ENCODE measurements at places on chromosomes 3 and 15.

GRCh38 chr3:174072675-174073074 lies 675.1 kb downstream of the NLGN1 start:
- no peak for DNase-seq

DNA sequence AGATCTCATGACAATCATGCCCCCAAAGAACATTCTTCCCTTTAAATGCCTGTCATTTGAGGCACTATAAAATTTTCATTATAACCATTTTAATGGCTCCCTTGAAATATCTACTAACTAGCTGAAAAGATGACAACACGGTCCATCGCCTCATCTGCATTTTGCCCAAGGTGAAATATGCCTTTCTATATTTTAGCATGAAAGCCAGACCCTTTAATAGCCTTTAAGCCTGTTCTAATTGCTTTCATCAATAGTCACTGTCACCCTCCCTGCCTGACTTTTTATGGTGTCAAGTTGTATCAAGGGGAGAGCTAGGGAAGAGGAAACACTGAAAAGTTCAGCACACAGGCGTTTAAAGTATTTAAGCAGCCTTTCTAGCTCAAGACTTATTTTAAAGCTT lies 144.1 kb upstream of the PRICKLE2 start:
- DNase-seq: no peak

DNA sequence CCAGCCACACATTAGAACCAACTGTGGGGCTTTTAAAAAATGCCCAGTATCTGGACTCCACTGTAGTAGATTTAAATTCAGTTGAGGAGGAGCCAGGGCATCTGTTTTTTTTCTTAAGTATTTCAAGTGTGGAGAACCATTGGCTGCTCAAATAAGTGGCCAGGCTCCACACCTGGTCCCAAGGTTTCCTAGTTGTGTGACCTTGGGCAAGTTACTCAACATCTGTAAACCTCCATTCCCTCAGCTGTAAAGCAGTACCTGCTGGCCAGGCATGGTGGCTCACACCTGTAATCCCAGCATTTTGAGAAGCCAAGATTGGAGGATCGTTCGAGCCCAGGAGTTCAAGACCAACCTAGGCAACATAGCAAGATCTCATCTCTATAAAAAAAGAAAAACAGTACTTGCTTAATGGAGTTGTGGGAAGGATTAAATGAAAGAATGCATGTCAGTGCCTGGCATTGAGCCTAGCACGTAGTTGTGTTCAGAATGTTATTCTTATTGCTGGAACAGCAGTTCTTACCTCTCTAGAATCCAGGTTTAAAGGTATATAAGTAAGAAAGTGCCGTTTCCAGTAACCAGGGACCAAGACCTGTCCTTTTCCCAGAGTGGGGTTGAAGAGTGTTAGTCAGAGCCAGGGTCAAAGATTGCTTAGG lies 2.0 kb downstream of the PPP1R14D start:
- no peak for DNase-seq

GRCh38 chr3:187519428-187519890 lies 150.7 kb downstream of the SST start:
- no peak for DNase-seq

- DNase-seq: no peak
Measured at GRCh38 chr3:55147856-55148720, 220.2 kb upstream of the LRTM1 start.

DNA sequence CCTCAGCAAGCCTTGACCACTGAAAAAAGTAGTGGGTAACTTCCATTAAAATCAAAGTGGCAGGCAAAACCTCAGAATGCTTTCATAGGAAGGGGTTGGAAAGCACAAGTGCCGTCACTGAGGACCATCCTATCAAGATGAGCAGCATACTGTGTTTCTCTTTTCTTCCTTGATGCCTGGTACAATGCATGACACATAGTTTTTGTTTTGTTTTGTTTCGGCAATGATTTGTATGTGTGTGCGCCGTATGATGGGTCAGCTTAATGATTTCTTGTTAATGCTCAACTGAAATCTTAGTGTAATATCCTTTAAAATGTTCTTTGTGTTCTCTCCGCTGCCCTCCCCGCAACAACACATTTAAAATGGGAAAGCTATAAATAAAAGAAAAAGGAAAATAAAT lies 476.4 kb upstream of the KCNMB2 start:
- no peak for DNase-seq

GRCh38 chr3:78697426-78697825 lies 1070.4 kb downstream of the ROBO1 start:
- no peak for DNase-seq

DNA sequence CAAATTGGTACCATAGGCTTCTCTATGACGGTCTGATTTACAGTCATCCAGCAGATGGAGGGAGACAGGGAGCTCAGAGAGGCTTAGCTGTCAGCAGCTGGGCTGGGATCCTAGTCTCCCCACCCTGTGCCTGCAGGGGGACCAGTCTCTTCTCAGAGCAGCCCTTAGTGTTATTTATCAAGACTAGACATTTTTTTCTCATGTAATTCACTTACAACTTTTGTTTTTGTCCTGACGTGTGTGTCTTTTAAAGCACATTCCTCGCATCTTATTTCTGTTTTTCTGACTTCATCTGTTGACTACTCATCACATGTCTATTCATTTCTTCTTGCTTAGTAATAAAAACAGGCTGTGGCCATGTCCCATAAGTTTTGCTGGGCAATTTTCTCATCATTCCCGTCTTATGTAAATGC lies 116.1 kb downstream of the KLF13 start:
- no peak for DNase-seq

DNA sequence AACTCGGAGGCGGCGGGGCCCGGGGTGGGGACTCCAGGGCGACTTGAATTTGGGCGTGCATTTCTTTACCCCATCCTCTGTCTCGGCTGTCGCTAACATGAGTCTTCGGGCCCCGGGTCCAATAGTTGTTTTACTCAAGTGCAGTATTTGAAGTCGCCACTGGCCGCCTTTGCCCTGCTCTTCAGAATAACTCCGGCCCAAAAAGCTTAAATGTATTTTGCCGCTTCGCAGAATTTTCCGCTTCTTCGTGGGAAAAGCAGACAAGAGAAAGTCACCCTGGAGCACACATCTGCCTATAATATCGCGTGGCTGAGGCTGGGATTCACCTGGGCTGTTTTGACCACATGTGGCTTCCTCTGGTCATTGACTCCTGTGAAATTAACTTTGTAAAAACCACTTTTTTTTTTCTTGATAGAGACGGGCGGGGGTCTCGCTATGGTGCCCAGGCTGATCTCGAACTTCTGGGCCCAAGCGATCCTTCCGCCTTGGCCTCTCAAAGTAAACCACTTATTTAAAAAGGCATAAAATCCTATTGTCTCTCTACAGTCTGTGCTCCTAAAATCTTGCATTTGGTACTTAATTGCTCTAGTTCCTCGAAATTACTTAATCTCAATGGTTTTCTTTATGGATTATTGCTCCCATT lies 676 bp downstream of the CNOT10 start:
- no peak for DNase-seq

- no peak for DNase-seq
Measured at GRCh38 chr3:169678122-169678521, 14.6 kb upstream of the MECOM start.

DNA sequence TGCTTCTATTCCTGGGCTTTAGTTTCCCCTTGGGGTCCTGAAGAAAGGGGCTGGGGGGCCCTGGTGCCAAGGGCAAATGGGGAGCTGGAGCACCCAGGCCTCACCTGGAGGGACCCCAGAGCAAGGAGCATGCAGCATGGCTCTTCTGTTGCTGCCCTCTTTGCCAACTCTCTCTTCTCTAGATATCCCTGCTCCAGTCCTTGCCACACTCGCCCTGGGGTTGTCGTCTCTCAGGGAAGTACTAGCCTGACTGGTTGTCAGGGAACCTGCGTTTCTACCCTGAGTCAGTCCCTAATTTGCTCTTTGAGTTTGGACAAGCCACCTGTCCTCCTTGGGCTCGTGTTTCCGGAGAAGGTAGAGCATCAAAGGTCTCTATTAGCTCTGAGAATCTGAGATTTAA lies 63.7 kb upstream of the UBE2Q2 start:
- DNase-seq: no peak

DNA sequence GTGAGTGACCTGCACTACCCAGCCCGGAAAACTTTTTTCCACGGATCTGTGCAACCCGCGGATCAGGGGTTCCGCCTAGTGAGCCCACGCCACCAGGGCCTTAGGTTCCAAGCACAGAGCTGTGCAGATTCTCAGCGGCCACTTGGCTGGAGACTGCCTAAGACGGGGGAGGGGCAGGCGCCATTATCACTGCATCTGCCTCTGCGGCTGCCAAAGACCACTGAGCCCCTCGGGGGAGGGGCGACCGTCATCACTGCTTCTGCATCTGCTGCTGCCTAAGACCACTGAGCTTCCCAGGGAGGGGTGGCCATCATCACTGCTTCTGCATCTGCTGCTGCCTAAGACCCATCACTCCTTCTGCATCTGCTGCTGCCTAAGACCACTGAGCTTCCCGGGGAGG lies 460.2 kb downstream of the OCA2 start:
- DNase-seq: no peak

DNA sequence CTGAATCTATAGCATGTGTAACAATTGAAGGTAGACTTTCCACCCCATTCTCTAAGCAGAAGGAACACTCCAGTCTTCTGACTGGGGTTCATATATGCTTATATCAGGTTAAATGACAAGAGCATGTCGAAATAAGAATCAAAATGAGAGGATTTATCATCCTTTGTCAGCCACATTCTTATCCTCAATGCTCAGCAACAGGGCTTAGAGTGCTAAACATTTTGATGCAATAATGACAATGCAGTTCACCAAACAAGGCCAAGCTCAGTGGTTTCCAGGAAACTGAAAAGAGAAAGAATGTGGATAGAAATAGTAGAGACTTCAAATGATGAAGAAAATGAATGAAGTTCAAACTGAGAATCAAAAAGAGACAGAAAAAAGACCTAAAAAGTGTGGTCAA lies 78.0 kb downstream of the FSIP1 start:
- DNase-seq: no peak

DNA sequence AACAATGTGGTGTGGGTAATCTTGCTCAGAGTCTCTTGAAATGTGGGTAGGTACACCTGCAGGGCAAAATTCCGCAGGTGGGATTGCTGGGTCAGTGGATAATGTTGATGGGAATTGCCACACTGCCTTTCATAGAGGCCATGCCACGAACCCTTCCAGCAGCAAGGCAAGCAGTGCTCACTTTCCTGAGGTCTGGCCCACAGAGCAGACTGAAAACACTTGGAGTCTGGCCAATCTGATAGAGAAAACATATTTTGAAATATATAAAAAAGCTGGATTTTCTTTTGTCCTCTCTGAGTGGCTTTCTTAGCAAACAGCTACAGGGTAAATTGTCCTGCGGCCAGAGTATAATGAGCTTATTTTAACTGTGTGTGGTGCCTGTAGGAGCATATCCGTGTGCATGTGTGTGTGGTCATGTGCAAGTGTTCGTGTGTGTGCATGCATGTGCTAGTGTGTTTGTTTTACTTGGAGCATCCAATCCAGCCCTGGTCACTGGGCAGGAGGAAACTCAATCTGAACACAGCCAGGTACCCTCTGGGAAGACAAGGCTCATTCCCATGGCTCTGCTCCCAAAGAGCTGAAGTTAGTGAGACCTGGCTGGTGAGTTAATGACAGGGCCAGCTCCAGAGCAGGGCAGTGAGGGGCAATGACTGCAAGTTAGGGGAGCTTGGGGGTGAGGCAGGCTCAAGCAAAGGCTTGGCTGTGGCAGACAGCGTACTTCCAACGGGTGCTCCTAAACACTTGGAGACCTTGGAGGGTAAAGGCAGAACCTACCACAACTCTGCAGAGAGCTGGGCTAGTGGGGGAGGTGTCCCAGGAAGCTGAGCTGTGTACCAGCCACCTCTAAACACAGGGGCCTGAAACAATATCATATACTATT lies 91.3 kb downstream of the PLXNA1 start:
- no peak for DNase-seq

GRCh38 chr15:92636908-92637481 lies 18.6 kb downstream of the FAM174B start:
- DNase-seq: no peak

DNA sequence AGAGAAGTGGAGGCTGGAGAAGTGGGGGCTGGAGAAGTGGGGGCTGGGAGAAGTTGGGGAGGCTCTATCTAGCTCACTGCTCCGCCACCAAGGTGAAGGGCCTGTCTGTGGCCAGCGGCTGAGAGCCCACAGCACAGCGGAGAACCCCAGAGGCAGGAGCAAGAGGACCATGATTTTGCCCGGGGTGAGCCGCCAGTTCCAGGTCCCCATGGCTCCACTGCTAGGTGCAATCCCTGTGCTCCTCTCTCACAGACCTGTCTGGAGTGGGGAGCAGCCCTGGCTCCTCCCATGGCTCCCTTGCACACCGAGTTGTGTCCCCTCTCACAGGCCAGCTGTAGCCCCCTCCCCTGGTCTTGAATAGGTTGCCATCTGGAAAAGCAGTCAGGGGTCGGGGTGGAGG lies 4.7 kb upstream of the NRROS start:
- DNase-seq: no peak

DNA sequence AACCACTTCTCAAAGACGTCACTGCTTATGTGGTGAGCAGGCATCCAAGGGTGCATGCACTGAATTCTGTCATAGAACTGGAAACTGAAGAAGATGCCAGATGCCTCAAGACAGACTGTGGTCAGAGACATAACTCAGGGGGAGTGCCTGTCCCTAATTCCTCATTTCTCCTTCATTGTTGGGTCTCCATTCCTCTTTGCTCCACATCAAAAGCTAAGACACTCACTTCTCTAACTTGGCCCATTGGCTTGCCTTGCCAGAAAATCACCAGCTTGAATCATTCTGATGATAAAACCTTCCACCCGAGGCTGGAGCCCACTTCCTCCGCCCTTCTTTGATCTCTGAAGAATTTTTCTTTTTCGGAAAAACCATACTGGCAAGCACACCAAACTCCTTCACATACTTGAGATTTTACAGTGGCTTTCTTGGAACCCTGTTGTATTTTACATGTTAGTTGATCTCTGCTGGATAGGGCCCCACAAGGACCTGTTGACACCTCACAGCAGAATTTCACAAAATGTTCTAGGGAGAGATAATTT lies 69.9 kb downstream of the COL8A1 start:
- DNase-seq: no peak

- DNase-seq: no peak
Measured at GRCh38 chr15:79160211-79160610, 69.6 kb upstream of the RASGRF1 start.

DNA sequence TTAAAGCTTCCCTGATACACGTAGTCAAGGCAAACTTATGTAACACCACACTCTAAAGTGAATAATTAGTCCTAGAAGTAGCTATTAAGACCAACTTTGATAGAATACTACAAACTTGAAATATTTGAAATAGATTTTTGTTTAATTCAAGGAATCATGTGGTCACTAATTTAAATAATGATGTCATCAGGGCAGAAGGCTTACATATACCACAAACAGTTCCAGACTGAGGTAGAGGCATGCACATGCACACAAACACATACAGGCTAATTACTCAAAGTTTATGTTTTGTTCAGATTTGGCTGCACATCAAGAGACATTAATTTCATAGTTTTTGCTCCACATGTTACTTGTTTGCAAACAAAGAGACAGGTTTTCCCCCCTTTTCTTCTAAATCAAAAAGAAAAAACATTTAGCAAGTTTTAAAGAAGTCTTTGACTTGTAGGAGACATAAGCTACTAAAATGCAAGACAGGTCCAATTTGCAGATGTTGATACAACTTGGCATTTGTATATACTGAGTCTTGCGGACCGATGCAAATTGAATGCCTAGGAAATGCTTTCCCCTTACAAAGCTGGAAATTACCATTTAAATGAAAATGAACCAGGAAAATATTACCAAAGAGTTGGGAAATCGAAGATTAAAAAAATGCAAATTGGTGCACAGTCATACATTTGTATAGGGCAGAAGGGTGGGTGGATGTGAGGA lies 594.8 kb downstream of the MAGI1 start:
- no peak for DNase-seq

GRCh38 chr3:33355611-33356010 lies 78.4 kb downstream of the FBXL2 start:
- no peak for DNase-seq

- no peak for DNase-seq
Measured at GRCh38 chr15:48176957-48177356, 1.1 kb downstream of the MYEF2 start.

All from activated CD8-positive, alpha-beta memory T cell treated with anti-CD3 and anti-CD28 coated beads, Interleukin-2, amount 50 U/mL, for 48 hours (primary cell).